D721Med (cell line): ENCODE measurements at places on chromosomes 7 and 10.

DNA sequence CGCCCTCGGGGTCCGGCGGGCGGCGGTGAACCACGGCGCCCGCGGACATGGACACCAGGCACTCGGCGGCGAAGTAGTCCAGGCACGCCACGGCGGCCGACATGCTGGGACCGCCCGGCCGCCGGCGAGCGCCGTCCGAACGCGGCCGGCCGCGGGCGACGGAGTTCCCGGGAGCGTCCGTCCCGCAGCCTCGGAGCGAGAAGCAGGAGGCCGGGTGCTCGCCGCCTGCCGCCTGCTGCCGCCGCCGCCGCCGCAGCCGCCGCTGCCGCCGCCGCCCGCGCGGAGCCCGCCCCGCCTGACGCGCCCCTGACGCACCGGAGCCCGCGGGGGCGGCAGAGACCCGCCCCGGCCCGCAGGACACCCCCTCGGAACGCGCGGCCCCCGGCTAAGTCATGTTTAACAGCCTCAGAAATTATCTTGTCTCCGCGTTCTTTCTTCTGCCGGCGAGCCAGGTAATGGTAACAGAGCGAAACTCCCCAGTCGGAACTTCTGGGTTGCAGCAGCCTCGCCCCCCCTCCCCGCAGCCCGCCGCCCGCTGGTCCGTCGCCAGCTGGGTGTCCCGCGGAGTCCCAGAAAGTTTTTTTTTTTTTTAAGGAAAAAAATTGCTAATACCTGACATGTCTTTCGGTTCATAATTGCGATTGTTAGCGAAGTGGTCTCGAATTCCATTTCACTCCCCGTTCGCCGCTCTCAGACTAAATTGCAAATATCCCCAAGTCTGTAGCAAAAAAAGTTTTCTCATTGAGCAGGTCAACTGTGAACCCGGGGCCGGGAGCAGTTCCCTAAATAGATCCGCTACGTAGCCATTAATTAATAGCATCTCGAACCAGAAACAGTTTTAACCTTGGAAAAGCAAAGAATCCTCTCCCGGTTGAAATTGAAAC lies at the start of gene KLF14:
TSS of gene KLF14 (minus strand) at position 277 of the 884 bp plus-strand sequence. CDS start at position 103, 174 bp downstream.
- DNase-seq, result no peak

- DNase-seq, result no peak
Observed at GRCh38 chr7:52639981-52640380, 395.5 kb upstream of the POM121L12 start.

DNA sequence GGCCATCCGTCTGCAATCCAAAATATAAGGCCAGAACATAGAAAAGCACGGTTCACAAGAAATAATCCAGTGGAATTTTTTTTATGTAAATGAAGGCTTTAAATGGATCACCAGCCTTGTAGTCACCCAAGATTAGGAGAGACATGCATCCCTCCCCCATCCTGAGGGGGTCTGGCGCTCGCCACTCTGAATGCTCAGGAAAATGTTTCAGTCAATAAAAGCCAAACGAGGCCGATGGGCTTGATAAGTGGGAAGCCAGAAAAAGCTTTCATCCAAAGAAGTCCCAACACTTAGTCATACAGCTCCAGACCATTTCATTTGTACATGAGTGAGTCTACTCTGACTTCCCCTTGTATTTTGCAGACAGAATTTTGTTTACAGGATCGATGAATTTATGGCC lies 631.8 kb downstream of the GRID1 start:
- DNase-seq, result no peak

DNA sequence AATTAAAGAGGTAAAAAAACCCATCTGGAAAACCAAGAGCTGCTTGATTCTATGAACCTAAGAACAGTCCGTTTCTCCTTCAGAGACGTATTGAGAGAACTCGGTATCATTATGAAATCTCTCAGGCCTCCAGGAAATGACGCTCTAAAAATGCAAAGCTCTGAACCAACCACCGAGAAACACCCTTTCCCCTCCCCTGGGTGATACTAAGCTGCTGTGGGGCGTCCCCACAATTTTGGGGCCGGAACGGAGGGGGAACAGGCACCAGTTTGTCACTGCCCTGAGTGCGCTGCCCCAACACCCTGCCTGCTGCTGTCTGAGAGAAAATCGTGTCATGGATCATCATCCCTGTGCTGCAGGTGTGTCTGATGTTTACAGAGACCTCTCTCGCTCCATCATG lies 509.5 kb downstream of the DNAJB6 start:
- no peak for DNase-seq

DNA sequence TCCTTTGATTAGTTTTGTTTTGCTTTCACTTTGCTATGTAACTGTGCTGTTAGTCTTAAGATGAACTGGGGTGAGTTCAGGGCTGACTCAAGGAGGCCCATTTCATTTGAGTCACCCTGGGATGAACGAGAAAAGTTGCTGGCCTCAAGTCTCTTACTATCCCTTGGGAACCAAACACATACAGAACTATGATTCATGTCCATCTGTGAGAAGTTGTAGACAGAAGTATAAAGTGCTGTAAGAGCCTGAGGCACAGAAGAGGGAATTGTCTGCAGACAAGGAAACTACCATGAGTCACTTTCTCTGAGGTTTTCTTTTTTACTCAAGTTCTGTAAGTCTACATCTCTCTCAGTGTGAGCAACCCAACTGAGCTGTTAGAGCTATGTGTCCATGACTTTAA lies 179.8 kb upstream of the CSTF2T start:
- no peak for DNase-seq

- DNase-seq, result no peak
Observed at GRCh38 chr10:120507651-120508050, 50.6 kb downstream of the PLPP4 start.

- no peak for DNase-seq
Observed at GRCh38 chr7:2982831-2983230, 60.8 kb downstream of the CARD11 start.

GRCh38 chr10:22604344-22605126 lies 109.8 kb downstream of the PIP4K2A start:
- no peak for DNase-seq

- DNase-seq, result no peak
Observed at GRCh38 chr10:112259688-112260087, 23.5 kb upstream of the TECTB start.

DNA sequence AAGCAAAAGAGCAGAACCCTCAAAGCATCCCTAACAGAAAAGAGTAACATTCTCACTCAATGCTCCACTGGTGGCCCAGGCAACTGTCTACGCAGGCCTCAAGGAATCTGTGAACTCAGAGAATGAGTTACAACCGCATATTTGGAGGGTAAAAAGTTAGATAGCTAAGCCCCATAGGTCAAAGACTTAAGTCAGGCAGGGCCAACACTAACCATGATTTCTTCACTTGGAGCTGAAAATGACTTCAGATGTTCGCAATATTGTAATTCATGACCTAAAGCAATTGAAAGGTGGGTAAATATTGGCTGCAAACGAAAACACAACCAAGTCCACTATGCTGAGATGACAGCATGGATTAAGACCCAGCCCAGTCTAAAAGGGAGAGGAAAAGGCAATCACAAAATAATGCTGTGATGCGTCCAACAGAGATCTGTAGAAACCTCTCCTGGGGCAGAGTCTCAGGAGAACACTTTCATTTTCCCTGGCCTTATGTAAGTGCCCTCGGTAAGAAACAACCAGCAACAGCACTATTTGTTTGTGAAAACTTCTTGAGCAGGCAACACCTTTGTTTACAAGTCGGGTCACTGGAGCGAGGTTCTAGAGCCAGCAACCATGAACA lies 176.5 kb downstream of the TNS3 start:
- DNase-seq, result no peak

GRCh38 chr7:1042492-1042833 lies 1.9 kb upstream of the GPR146 start:
- no peak for DNase-seq

GRCh38 chr7:5494320-5494682 lies 70.7 kb upstream of the TNRC18 start:
- no peak for DNase-seq

DNA sequence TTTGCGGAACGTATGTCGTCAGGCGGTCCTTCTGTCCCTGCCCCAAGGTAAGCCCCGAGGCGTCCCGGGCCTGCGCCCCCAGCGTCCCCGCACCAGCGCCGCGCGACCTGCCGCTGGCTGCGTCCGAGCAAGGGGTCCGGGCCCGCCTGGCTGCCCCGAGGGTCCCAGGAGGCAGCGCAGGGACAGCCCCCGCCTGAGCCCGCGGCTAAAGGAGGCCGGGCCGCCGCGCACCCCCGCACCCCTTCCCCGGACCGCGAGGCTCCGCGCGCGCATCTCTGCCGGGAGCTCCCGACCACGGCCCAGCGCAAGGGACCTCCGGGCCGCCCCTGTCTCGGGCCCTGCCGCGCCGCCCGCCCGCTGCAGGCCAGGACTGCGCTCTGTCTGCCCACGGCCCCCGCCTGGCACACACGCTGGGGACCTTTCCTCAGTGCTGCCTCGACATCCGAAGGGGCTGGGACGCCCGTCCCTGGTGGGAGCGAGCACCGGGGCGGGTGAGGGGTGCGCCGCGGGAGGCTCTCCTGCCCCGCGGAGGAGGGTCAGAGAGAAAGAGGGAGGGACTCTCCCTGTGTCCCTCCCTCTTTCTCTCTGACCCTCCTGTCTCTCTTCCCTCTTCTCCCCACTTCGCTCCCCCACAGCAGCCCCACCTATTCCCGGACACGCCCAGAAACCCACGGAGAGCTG lies 25.0 kb downstream of the SHH start:
- DNase-seq, result no peak

GRCh38 chr10:14009371-14010100 lies 321.2 kb downstream of the FRMD4A start:
- DNase-seq, result no peak

DNA sequence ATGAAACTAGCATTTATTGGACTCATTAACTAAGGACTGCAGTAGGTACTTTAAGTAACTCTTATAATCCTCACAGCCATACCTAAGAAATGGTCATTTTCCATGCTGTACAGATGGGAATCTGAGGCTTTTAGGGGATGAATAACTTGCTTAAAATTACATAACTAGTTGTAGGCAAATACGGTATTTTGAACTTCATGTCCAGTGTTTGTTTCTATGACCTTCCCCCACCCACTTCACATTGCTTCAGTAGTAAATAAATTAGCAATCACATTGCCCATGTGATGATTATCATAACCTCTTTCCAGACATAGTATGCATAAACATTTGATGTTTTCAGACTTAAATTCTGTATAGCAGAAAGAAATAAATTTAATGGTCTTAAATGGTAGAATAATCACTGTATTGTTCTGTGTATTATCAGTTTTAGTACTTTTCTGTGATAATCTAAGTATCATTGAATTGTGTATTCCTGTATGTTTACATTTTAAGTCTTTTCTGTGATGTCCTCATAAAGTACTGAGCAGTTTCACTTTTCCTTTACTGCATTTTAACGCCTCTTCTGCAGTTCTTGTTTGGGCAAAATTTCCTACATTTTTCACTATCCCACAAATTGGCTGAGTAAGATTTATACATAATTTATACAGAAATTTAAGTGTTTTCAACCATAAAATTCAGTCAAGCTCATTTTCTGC lies 48.3 kb downstream of the ANKIB1 start:
- DNase-seq, result no peak
